ENCODE measurements at places on chromosomes 3 and 15.

DNA sequence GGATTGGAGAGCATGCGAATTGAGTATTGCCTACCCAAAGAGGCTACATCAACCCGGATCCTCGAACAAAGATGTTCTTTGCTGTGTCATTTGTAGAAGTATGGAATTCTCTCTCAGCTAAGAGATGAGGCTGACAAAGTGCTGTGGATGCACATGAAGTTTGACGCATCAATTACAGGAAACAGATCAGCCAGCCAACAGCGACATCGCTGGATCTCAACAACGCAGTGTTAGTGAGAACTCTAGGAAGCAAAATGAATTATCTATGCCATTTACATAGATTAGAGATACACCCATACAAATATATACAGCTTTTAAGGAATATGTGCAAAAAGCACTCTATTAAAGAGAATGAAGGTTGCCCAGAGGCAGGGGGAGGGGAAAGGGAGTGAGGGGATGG is 160.6 kb upstream of the RGMA start:
- DNase-seq, result no peak

DNA sequence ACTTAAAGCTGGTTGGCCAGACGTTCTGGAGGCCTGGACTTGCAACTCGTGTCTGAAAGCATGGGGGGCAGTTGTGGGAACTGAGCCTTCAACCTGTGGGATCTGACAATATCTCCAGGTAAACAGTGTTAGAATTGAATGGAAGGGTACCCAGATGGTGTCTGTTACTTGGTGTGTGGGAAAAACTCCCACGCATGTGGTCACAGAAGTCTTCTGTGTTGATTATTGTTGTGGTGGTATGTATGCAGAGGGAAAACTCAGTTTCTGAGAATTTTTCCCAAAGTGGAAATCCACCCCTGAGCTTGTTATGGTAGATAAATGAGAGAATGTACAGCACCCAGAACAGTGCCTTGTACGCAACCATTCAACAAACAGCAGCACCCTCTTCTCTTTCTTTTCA is 238.1 kb upstream of the ICE2 start:
- no peak for DNase-seq

DNA sequence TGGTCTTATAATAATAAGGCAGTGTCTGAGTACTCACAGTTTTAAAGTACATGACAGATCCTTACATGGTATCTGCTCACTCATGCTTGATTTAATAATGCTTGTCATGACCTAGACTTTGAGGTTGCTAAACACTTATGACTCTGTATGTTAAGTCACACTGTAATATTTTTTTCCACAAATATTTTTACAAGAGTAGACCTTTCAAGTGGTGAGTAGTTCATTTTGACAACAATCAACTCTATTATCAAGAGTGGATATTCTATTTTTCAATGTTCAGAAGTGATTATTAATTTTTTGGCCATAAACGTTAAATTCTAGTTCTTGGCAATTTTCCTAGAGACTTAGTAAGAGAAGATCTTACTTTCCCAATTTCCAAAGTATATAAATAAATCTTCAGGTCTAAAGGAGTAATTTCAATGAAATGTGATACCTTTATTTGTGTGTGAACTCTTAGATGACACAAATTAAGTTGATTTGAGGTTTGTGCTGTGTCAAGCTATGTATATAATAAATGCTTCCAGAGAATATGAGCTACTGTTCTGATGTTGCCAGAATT is 104.5 kb downstream of the NLGN1 start:
- DNase-seq, result no peak

GRCh38 chr3:144989807-144990206 is 1018.2 kb downstream of the DIPK2A start:
- no peak for DNase-seq

GRCh38 chr3:108408883-108409799 is 101.3 kb downstream of the MYH15 start:
- no peak for DNase-seq

DNA sequence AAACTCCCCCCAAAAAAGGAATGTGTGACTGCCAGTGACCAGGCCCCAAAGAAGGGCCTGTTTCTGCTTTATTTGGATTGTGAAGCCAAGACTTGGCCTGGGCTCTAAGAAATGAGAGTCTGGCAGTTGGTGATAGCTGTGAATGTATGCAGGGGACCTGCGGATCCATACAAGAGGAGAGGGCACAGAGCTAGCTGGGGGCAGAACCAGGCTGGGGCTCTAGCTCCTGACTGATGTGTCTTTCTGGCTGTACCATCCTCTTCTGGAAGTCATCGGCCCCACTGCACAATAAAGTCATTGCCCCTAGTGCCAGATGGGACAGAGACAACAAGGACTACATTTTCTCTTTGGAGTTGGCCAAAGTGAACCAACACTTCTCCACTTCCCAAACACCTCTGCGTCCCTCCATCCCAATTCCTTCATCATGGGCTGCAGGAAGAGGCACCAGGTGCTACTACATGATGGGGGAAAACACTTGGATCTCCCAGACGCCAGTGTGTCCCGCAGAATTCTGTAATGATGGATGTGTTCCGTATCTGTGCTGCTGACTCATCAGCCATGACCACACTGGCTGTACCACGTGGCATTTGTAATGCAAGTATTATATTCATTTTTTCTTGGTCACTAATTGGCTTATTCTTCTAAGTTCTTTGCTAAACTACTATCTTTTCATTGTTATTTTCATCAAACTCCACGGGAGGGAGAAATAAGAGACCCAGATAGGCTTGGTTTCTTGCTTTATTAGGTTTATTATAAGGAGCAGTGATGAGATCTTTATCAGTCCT is 1.7 kb upstream of the PLA2G4F start:
- DNase-seq, result no peak

DNA sequence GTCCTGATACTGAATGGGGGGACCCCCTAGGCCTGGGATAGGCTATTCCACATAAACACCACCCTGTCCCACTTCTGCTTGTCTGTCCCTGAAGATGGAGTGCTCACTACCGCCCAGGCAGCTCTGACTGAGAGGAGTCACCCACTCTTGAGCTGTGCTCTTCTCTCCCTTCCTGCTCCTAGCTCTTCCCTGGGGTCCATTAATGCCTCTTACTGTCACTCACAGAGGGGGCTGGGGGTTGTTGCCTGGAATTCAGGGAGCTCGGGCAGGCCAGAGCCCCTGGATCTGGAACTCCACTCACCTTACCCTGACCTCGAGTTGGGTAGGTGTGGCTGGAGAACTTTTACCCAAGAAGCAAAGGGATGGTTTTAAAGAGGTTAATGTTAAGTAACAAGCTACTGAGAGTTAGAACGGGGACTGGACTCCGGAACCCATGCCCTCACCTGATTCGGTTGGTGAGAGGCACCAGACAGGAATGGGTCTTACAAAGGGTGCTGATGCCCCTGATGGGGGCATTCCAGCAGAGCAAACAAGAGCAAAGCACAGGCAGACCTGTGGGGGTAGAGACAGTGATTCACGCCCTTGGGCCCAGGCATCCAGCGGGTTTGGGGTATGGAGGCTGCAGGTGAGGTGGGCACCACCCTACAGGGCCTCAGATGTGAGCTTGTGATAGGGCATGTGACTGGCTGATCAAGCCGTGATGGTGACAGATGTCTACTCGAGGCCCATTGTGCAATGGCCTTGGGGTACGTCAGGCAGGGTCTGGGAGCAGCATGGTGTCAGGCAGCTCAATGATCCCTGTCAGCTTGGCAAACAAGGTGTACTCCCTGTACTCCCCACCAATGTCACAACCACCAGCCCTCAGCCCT is 5.4 kb downstream of the NBEAL2 start:
- no peak for DNase-seq
